ENCODE measurements at places on chromosomes 5 and 9.
A peak's percentile ranks its signal among the peaks of the same experiment; 100 is the strongest.

GRCh38 chr5:141101059-141101458, 786 bp downstream of the PCDHB3 start:
- DNase-seq, result no peak

DNA sequence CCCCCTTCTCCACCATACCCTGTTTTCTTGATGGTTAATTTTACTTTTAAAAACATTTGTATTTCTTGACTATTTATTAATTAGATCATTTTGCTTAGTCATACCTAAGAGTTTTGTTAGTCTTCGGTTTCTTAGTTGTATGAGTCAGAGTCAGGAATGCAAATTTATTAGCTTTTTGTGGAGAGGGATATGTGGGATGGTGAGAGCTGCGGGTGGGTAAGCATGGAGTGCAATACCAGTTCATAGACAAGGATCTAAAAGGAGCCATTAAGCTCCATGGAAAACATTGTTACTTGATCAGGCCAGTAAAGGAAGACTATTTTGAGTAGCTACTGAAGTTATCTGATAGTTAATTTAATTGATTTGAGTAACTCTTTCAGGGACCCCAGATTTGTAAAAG, 77.5 kb downstream of the ZSWIM6 start:
- no peak for DNase-seq

- DNase-seq, result no peak
Observed at GRCh38 chr5:33369485-33370465, 71.0 kb upstream of the TARS1 start.

DNA sequence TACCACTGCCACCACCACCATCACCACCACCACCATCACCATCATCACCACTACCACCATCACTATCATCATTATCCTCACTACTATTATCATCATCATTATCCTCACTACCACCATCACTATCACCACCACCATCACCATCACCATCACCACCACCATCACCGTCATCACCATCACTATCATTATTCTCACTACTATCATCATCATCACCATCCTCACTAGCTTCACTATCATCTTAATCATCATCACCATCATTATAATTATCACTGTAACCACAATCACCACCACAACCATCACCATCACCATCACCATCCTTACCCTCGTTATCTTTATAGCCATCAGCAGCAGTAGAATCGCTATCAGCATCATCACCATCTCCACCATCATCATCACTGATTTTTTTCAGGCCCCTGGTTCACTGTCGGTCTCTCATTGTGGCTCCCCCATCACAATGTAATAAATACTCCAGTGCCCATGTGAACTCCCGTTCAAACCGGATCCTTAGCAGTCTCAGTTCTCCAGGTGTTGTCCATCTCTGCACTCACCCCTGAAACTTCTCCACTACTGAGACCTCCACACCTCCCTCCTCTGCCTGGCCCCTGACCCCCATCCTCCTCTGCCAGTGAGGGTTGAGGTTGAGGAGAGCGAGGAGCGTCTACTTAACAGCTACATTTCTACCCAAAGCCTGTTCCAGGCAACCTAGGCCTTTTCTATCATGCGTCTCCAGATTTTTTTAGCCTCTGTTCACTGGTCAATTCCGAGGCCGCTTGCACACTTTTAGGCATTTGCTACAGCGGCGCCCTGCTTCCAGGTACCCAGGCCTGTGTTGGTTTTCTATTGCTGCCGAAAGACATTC, 238.2 kb downstream of the PBX3 start:
- no peak for DNase-seq

GRCh38 chr5:171714261-171714660, 71.4 kb upstream of the SMIM23 start:
- DNase-seq, result no peak

GRCh38 chr5:14399054-14399692, 182.4 kb upstream of the OTULINL start:
- no peak for DNase-seq

GRCh38 chr5:149320791-149321330, 24.4 kb upstream of the GRPEL2 start:
- DNase-seq, result no peak

GRCh38 chr5:39257554-39257953, 38.2 kb upstream of the FYB1 start:
- DNase-seq, result no peak

DNA sequence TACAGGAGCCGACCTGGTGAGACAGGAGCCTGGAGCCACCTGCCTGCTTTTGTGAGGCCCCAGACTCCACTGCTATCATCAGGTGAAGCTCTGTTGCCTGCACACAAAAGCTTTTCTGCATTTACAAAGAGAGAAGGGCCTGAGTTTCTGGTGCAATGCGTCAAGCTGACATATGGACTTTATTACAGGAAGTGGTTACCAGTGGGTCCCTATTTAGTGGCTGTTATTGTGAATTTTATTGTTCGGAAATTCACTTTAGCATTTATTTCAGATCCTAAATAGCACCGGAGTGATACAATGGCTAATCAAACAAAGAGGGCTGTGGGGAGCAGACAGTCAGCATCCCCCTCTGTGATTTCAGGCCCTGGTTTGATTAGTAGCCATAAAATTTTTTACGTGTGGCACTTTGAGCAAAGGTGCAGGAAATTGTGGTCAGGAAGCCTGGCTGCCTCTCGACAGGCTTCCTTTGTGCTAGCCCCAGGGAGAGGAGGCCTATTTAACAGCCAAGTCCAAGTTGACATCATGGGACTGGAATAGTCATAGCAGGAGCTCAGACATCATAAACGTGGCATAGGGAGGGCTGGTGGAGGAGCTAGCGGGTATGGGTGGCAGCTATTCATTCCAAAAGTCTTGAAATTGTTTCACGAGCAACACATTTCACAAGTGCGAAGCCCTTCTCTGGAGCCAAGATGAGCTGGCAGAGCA, 8.4 kb downstream of the TGFBI start:
- DNase-seq, result peak; percentile 18

DNA sequence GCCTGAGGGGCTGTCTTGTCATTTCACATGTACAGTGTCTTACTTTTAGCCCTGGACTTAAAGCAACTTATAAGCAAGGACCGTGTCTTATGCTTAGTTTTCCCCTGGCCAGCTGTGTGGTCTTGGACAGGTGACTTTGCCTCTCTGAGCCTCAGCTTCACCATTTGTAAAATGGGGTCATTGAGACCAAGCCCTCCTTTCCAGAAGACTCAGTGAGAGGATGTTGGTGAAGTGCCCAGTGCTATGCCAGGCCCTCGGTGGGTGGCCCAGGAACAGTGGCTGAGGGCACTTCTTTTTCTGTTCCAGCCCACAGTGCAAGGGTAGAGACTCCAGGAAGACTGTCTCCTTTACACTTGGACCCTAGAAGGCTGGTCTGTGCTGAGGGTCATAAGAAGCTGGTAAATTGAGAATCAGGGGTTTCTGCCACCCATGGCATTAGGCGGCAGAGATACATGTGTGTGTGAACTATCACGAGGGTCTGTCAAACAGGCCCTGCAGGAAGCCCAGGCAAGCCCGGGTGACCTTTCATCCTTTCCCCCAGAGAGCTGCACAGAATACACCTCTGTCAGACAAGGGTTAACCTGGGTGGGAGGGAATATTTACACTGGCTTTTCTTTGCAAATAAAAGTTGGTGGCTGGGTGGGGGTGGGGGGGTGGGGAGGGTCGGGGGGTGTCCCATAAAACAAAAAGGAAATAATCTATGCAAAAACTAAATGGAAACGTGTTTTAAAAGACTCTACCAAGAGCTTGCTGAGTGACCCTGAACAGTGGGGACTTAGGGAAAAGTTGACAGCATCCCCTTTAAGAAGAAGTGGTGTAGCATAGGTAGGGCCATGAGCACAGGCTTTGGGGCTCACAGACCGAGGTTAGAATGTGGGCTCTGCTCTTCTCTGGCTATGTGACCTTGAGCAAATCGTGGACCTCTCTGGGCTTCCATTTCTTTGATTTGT, 20.4 kb upstream of the KIF12 start:
- no peak for DNase-seq

DNA sequence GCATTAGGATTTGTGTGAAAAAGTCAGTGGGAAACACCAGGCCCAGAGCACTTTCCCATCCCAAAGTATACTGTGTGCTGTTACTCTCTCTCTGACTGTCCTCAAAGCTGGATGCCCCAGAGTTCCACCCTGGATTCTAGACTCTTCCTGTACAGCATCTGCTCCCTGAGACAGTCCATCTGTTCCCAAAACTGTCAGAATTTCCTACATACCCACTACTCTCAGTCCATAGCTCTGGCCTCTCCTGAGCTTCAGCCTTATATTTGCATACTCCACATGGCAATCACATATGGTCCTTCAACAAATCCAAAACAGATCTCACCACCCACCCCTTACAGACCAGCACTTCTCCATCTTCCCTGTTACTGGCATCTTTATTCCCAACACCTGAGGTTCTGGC, 9.5 kb downstream of the ELP1 start:
- no peak for DNase-seq

DNA sequence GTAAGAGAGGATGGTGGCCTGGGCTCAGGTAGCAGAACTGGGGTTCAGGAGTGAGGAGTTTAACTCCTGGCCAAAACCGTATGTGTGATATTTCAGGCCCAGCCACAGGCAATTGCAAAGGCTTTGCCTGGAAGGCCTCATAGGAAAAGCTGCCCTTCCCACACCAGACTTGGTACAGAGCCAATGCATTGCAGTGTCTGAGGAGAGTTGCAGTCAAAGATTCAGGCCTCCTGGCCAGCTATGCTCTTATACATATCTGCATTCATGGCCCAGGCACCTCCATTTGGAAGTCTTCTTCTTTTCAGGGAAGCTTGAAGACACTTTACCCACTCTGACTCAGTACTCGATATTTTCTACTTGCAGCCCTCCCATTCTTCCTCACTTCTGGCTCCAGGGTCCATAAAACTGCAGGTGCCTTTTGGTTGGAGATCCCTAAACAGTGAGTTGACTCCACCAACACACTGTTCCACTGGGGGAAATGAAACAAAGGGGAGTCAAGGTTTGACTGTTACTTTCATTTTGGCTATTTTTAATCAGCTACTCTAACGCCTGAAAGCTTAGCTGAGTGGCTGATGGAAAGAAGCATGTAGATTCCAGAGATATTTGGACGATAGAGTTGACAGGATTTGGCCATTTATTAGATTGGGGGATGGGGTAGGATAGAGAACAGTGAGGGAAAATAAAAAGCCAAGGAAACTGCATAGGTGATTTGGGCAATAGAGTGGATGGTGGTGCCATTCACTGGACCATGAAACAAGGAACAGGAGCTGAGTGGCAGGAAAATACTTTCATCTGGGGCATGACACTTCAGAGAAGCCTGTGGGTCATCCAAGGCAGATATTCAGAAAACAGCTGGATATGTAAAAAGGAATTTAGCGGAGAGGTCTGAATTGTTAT, 30.6 kb upstream of the IL33 start:
- no peak for DNase-seq

- no peak for DNase-seq
Observed at GRCh38 chr9:89911721-89912604, 307.2 kb downstream of the GADD45G start.

DNA sequence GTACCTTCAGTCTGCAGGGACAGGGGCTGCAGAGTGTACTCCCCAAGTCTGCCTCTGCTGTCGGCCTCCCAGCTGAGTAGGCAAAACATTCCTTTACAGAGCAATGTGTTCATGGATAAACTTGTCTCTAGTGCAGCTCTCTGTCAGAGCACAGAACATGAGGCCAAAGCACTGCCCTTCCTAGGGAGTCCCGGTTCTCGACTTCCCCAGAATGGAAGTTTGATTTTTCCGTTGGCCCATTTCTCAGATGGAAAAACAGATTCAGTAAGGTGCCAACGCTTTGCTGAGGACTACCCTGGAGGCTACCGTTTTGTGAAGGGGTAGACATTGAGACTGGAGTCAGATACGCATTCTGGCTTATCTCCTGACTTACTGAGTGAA, 422 bp upstream of the TRIM32 start:
- no peak for DNase-seq

GRCh38 chr5:14509556-14509955, 72.0 kb upstream of the OTULINL start:
- no peak for DNase-seq

All from activated T-helper 1 cell treated with anti-CD3 and anti-CD28 coated beads, Interleukin-2, amount 50 U/mL, for 16 hours (primary cell).